Activated CD4-positive, alpha-beta T cell treated with anti-CD3 and anti-CD28 coated beads, Interleukin-2, amount 50 U/mL, for 48 hours (primary cell): ENCODE measurements at places on chromosomes 11 and 22.
A peak's percentile ranks its signal among the peaks of the same experiment; 100 is the strongest.

GRCh38 chr11:91459840-91460239 lies 764.8 kb upstream of the FAT3 start:
- no peak for DNase-seq

DNA sequence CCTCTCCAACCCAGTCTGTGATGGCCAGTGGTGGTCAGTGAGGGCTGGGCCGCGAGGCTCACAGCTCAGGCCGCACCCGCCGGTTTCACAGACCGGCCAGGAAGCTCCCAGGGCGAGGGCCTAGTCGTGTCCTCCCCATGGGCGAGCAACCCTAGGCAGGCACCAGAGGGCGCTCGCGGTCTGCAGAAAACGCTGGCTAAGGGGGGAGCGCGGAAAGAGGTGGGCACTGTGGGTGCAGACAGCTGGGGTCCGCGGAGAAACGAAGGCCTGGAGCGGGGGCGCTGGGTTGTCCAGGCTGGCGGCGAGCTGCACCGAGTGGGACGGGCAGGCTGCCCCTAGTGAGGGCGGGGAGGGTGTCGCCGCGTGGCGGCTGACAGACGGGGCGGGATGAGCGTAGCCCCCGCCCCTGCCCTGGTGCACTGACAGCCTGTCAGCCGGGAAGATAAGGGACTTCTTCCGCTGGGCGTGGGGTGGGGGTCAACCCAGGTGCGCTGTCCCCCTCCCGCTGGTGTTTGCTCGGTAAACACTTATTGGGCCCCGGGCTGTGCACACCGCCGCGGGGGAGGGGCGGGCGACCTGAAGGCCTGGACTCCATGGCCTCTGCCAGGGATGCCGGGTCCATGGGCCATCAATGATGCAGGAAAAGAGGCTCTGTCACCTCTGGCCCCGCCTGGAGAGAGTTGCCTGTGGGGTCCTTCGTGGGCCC lies 7.5 kb downstream of the GP1BB start:
- DNase-seq: peak; percentile 89

DNA sequence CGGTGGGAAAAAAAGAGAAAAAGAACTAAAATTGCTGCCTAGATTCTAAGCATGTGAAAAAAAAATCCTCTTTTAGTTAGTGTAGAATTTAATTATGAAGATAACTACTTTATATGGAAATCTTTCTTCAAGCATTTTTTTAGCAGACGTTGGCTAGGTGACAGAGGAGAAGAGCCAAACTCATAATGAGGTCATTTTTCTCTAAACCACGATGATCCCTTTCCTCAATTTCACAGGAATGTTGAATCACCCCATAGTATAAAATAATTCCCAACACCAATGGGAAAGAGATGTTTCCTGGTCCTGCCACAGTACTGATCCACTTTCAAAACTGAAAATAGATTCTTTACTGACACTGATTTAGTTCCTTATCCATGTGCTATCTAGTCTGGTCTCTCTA lies 319.8 kb downstream of the DLG2 start:
- no peak for DNase-seq

- no peak for DNase-seq
These were observed 39.1 kb downstream of the SCUBE2 start for GRCh38 chr11:9052316-9052715.

- peak; percentile 43 for DNase-seq
These were observed 23.6 kb upstream of the MN1 start for GRCh38 chr22:27825174-27825573.

- no peak for DNase-seq
These were observed 132.0 kb downstream of the ELP4 start for GRCh38 chr11:31641477-31642062.

- no peak for DNase-seq
These were observed 7.6 kb upstream of the CHKA start for GRCh38 chr11:68128682-68129327.
